ENCODE measurements at places on chromosomes 1 and 21. TPM values are rescaled to one million over a fixed set of nuclear protein-coding genes. Genes with fewer than 3 reads are reported as not detected.

KDM5B gene
- total RNA-seq = 18.2 TPM

TCHHL1 gene
- not detected for total RNA-seq

DEPDC1 gene
- total RNA-seq = 18.3 TPM

ZNF593OS gene
- total RNA-seq = not detected

PDPN gene
- total RNA-seq = not detected

CHIT1 gene
- total RNA-seq = 1.1 TPM

GPATCH2 gene
- 6.2 TPM for total RNA-seq

LCE1E gene
- total RNA-seq = not detected

PLA2G2D gene
- total RNA-seq = 0.35 TPM

RBBP4 gene
- 409 TPM for total RNA-seq

TTC13 gene
- total RNA-seq = 13.2 TPM

GJB5 gene
- total RNA-seq = not detected

S100A5 gene
- 0.93 TPM for total RNA-seq

TTC34 gene
- 0.91 TPM for total RNA-seq

EPHX1 gene
- 3.8 TPM for total RNA-seq

HSF2BP gene
- total RNA-seq = 2.1 TPM

GJA4 gene
- 0.69 TPM for total RNA-seq

NTNG1 gene
- total RNA-seq = not detected

SH2D5 gene
- total RNA-seq = 0.15 TPM

TMEM240 gene
- not detected for total RNA-seq
